Activated CD4-positive, CD25-positive, alpha-beta regulatory T cell (primary cell): ENCODE measurements at places on chromosomes 7 and 10.

DNA sequence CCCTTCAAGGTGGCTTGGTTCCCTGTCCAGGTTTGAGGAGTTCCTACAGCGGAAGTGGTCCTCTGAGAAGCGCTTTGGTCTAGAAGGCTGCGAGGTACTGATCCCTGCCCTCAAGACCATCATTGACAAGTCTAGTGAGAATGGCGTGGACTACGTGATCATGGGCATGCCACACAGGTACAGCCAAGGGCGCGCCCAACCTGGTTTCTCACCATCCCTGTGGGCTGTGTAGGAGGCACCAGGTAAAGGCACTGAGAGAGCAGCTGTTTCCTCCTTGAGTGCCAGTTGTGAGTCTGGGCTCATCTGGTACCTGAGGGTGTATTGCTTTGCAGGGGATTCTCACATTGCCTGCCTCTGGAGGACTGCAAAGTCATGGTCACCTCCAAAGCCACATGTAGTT is 68.0 kb downstream of the OGDH start:
- no peak for DNase-seq

GRCh38 chr7:99392659-99393354 is 15.6 kb downstream of the PDAP1 start:
- peak; percentile 71 for DNase-seq

DNA sequence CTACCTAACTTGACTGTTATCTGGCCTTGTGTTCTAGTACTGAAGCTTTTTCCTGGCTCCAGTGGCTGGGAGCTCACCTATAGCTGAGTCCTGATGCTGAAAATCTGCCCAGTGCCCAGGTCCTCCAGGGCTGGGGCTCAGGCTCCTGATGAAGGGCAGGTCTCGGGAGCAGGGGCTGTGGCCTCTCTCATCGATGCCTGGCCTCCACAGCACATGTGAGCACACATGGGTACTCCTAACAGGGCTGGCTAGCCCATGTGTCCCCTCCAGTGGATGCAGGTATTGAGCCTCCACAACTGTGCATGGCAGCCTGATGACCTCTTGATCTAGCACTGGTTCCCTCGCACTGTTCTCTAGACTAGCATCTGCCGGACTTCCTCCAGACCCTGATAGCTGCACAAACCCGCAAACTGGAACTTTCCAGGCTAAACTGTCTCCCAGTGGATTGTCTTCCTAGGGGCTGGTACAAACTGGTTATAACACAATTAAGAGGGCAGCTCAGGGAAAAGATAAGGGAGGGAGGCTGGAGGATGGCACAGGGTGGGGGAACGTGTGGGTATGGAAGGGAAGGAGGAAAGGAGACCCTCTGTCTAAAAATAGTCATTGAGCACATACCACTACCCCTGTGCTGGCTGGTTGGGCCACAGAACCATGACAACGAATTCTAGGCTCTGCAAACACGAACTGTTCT is 35.1 kb downstream of the PLAC9 start:
- DNase-seq = no peak

DNA sequence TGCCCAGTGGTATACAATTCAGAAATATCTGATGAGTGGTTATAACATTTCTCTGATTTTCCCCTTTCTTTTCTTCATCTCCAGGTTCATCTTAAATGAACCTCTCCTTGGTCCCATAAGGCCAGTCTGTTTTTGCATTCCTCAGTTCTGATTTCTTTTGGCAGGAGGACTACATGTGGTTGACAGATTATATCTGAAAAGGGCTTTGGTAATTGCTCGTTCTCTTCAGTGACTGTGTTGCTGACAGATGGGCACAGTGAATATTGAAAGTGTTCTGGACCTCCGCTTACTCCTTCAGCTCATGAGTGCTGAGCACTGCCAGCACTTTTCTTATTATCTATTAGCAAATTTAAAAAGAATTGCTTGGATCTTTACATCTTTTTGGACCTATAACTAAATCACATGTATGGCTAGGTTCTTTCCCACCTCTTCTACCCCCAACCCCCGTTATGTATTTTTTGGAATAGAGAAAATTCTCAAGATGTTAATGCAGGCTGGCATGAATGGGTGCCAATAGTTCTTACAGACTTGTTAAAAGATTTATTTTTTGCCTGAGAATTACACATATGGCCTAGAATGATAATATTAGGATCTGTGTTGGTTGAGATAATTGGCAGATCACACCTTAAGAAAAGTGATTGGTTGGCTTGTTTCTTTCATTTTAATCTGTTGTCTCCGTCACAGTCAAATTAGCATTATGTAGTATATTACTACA is 323.0 kb downstream of the EXOC4 start:
- no peak for DNase-seq

DNA sequence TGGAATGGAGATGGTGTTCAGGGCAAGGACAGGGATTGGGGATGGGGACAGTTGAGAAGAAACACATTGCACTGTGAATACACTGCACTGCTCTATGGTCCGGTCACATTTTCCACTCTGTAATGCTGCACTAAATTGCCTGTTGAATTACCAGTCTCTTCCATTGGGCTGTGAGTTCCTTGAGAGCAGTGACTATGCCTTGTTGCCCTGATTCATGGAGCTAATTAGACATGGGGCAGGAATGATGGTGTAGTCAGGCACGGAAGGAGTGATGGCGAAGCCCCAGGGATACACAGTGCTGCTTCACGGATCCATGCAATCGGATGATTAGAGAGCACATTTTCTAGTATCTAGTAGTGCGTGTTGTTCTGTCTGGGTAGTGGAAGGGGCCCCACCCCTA is 25.4 kb upstream of the GPAM start:
- DNase-seq = no peak

DNA sequence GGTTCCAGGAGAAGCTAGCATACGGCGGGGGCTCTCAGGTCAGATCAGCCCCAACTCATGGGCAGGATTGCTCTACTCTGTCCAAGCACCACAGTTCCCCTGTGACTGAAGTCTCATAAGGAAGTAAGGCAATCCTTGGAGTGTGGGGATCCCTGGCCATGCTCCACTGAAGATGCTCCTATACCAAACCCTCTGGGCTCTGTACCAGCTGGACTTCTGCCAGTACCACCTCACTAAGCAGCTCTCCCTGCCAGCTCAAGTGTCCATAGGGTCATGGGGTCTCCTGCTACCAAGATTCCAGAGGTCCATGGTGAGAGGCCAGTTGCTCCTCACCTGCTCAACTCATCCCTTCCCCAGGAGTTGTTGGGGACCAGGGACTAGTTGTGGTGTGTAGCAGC is 355.7 kb upstream of the STEAP1 start:
- DNase-seq = no peak

DNA sequence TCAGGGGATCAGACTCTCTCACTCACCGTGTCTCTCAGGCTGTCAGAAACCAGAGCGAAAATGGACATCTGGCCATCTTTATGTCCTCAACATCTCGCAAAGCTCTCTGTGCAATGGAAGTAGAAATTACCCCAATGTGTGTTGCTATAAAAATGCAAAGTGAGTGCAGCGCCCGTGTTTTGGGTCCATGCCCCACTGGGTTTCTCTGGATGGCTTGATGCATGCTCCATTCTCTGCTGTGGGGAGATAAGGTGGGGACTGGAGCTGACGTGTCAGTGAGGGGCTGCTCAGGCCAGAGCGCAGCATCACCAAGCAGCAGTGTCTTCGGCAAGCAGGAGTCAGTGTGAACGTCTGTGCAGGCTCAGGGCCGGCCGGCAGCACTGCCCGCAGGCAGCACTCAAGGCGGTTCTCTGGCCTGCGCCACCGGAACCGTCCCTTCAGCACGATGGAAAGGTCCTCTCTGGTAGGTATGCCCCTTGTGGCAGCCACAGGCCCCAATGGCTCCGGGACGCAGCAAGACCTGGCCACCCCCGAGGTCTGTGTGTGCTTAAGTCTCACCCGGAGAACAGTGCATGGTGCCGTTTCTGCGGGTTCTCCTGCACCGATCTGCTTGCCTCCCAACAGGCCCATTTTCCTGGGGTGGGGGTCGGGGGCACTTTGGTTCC is 30.2 kb downstream of the WDR86 start:
- DNase-seq = no peak

DNA sequence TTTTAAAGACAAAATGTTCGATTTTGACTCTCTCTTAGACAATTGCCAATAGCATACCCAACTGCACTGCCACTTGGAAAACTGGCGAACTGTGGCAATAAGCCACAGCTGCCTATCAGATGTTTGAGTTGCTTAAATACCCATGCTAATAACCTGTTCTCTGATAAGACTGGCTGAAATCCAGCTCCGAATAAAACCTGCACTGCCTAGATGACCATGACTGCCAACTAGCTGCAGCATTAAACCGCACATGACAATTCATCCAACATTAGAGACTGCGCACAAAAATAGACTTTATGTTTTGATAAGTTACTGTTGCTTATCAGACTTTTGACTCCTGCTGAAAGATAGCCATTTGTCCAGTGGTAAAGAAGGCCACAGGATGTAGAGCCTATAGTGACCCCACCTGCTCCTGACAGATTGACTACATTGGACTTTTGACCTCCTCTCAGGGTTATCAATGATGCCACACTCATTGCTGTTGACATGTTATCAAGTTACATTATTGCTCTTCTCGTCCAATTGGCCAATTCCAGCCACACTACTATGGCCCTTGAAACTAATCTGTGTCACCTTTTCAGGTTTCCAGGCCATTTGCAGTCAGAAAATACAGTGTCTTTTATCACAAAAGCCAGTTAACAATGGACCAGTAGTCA is 299.0 kb downstream of the HGF start:
- DNase-seq = no peak

DNA sequence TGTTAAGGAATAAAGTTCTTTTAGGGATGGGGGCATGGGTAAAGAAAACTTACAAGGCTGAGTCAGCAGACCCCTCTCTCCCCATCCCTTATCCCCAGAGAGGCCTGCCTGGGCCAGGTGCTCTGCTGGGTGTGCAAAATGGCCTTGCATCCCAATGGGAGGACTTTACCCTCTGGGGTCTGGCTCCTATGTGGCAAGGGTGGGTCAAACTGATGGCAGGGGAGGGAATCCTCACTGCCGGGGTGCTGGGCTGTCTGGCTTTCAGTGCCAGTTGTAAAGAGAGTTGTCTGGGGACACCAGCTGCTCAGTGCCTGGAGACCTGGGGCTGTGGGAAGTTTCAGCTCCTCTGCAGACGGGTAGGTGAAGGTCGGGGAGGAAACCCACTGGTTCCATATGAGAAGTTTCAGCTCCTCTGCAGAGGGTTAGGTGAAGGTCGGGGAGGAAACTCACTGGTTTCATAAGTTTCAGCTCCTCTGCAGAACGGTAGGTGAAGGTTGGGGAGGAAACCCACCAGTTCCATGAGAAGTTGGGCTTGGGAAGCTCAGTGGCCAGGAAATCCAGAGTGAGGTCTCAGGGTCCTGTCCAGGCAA is 127.2 kb upstream of the PODXL start:
- no peak for DNase-seq

DNA sequence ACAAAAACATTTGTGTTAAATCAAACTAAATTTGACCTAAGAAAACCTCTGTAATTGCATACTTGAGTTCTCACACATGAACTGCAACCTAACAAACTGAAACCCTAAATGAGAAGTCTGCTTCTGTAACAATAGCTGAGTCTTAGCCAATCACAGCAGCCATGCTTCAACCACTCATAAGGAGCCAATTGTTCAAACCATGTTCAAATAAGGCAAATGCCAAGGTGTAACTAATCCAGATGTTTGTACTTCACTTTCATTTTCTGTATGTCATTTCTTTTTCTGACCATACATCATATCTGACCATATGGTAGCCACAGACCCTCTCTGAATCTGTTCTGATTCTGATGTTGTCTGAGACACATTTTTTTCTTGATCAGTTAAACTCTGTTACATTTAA is 47.5 kb upstream of the ANTXRL start:
- DNase-seq = no peak

- DNase-seq = no peak
Measured at GRCh38 chr10:125159932-125160855, at the start of gene CTBP2. Gene CTBP2 (minus strand): TSS chr10:125160563.

- no peak for DNase-seq
Measured at GRCh38 chr10:13998163-13998835, 332.4 kb downstream of the FRMD4A start.

DNA sequence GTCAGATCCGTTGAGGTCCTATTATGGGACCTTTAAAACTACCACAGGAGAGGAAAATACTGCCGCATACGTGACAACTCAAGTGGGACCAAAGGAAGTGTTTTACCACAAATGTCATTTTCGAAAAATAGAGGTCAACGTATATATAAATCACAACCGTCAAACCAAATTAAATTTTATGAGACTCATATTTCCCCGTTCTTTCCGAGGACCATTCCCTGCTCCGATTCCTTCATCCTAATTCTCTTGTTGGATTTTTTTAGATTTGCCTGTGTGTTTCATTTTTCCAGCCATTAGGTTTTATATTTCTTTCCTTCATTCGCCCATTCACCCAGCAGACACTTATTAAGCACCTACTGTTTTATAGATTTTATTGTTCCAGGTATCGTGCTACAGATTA is 583.9 kb upstream of the FOXK1 start:
- DNase-seq = no peak

- DNase-seq = no peak
Measured at GRCh38 chr7:112149734-112150133, 56.5 kb downstream of the DOCK4 start.

- DNase-seq = no peak
Measured at GRCh38 chr10:114477285-114477684, 73.0 kb upstream of the AFAP1L2 start.

DNA sequence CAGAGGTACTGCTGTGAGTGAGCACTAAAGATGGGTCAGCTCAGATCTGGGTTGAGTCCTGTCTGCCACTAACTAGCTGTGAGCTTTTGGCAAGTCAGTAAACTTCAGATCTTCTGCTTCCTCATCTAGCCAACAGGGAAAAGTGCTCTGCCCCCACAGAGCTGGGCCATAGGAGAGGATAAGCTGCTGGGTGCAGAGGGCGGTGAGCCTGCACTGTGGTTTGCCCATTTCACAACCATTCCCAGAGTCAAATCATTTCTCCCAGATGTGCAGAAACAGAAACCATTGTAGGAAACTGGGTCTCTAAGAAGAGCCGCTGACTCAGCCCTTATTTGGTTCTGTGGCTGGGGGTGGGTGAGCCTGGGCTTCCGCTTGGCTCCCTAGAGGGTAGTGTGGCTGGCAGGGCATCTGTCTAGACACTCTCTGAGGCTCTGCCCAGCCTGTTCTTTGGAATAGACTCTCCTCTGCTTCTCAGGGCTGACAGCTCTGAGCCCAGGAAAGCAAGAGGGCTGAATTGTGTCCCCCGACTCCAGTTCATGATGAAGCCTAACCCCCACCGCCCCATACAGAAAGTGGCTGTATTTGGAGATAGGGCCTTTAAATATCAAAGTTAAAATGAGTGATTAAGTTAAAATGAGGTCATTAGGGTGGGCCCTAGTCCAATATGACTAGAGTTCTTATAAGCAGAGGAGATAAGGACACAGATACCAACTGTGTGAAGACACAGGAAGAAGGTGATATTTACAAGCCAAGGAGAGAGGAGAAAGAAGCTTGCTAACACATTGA is 29.5 kb upstream of the ARHGAP22 start:
- DNase-seq = no peak

GRCh38 chr10:127997937-127998336 is 91.0 kb downstream of the PTPRE start:
- DNase-seq = no peak

- no peak for DNase-seq
Measured at GRCh38 chr10:4868357-4868657, 42.3 kb downstream of the AKR1E2 start.

GRCh38 chr7:153301936-153302335 is 542.4 kb downstream of the ACTR3B start:
- no peak for DNase-seq
